H1 (cell line): ENCODE measurements at places on chromosomes 4 and X.

GRCh38 chr4:112287258-112287989 lies 1.7 kb upstream of the TIFA start:
- DNase-seq: no peak

DNA sequence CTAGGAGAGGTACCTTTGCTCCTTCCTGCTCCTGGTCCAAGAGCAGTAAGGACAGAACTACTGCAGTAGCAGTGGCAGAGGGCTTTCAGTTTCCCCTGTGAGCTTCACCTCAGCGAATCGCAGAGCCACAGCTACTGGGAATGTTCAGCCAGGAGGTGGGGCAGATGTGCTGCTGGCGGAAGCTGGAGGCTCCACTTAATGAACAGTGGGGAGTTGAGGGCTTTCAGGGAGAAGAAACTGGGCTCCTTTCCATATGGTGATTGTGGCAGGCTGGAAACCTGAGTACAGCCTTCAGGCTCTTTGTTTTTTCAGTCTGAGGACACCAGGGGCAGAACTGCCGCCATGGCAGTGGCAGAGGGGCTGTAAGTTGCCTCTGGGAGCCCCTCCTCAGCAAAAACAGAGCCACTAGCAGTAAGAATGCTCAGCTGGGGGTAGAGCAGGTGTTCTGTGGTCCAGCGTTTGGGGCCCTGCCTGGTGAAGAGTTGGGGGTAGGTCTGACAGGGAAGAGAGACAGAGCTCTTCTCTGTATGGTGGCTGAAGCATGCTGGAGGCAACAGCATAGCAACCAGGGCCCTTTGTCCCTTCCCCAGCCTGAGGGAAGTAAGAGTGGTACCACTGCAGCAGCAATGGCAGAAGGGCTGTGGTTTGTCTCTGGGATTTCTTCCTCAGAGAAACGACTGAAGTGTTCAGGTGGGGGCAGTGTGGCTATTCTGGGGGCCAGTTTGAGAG lies 106.0 kb upstream of the GRXCR1 start:
- no peak for DNase-seq

- no peak for DNase-seq
Observed at GRCh38 chr4:113644398-113644797, 117.1 kb downstream of the CAMK2D start.

DNA sequence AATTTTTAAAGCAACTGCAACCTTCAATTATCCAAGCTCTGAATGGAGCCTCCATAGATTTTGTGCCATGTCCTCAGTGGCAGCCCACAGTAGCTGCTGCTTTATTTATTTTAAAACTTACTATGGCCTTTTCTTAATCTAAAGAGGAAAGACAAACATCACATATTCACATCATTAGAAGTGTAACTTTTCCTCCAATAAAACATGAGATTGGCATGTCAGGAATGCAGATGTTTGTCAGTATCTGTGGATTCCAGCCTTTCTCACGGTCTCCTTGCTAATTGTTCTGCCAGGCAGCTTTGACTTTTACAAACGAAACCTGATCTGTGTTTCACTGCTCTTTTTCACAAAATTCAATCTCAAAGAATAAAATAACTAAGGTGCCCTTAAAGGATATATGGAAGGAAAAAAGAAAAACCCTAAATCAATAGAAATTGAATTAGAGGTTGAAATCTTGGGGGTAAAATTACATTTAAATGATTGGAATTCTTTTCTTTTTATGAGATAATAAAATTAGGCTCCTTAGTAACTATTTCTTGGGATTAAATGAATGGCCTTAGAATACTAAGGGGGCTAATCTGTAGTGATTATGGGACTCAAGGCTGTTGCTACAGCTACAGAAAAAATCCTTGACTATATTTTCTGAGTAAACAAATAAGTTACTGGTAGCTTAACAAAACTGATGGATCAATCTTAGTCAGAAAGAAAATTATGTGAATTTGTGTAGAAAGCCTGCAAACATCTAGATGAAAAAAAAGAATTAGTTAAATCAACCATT lies 151.3 kb downstream of the RTL9 start:
- no peak for DNase-seq

DNA sequence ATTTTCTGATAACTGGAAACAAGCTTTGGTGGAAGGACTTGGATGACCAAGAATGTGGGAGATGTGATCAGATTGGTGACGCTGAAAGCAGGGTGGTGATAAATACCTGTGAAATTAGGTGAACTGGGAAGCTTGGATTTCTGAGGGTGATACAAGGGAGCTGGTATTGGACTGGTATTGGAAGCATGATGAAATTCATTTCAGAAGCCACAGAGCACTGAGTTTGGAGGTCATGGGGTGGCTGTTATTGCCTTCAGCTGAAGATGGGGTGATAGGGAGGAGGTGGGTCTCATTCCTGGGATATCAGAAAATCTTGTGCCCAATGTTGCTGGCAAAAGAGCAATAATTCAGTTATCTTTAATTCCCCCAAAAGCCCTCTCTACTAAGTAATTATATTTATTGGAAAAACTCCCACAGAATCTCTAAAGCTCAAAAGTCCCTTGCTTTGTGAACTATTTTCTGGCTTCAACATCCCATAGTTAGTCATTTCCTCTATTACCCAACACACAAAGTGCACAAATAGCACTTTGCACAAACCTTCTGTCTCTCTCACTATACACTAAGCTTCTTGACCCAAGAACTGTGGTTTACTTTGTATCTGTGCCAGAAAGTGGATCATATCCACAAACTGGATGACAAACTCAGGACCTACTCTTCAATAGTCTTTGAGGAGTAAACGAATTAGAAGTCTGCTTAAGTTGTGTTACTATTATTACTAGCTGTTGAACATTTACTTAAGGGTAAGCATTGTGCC lies 23.1 kb upstream of the CAMK2D start:
- DNase-seq: no peak
